ENCODE measurements at places on chromosomes 11 and 22.

DNA sequence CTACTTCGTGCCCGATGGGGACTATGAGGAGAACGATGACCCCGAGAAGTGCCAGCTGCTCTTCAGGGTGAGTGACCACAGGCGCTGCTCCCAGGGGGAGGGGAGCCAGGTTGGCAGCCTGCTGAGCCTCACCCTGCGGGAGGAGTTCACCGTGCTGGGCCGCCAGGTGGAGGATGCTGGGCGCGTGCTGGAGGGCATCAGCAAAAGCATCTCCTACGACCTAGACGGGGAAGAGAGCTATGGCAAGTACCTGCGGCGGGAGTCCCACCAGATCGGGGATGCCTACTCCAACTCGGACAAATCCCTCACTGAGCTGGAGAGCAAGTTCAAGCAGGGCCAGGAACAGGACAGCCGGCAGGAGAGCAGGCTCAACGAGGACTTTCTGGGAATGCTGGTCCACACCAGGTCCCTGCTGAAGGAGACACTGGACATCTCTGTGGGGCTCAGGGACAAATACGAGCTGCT is 751 bp downstream of the FIBIN start:
- no peak for DNase-seq

GRCh38 chr11:30984442-30984816 is 385.1 kb downstream of the DCDC1 start:
- no peak for DNase-seq

DNA sequence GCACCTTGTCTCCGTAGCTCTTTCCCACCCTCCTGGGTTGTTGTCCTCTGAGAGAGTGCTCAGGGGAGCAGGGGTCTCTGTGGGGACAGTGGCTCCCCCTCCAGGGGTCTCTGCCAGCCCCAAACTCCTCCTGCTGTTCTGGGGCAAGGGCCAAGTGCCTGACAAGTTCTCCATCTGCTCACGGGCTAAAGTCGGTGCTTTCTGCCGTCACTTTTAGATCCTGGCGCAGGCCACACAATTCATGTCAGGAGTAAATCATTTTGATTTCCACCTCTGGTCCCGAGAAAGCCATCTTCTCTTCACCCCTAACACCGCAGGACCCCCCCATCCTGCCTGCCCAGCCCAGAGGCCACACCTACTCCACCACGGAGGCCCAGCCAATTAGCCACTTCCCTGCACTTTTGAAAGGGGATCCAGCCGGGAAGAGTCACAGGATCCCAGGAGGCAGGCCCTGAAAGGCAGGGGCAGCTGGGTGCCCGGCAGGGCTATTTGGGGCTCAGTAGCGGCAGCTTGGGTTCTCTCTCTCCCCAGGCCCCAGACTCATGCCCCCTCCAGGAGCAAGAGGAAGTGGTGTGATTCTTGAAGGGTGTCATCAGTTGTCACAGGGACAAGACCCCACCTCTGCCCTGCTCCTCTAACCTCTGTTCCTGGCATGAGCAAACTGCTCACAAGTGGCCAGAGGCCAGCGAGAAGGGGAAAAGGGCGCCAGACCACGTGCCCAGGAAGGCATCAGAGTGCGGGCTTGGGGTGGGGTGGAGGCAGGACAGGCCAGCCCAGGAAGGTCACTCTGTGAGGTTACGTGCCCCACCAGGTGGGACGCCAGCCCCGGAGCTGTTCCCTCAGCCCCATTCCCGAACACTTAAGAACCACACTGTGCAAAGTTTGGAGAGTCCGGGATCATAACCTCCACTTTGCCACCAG is 1.3 kb downstream of the MACROD1 start:
- DNase-seq, result no peak

- no peak for DNase-seq
These were observed 1.5 kb downstream of the DBX1 start for GRCh38 chr11:20158597-20159257.

DNA sequence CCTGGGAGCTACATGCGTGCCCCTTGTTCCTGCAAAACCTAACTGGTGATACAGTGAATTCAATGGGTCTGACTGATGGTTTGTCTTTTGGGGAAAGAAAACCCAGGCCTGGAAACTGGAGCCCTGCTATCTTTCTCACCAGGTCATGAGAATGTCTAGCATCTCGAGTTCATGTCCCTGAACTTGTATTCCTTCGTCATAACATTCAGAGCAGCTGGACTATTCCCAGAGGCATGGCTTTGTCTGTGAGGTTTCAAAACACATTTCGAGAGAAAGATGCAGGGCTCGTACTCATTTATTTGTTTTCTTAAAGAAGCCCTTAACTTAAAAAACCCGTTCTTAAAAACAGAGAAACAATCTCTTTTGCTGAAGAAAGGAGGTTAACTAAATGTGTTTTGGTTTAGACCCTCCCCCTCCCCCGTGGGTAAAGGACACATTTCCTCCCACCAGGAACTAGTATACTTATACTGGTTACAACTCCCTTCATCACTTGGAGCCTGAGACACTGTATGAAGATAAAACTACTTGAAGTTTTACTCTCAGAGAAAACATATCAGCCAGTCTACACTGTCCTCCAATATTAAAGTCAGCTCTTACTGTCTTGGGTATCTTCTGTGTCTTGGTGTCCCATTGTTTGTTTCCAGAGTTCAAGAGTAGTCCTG is 43.2 kb downstream of the ME3 start:
- no peak for DNase-seq

DNA sequence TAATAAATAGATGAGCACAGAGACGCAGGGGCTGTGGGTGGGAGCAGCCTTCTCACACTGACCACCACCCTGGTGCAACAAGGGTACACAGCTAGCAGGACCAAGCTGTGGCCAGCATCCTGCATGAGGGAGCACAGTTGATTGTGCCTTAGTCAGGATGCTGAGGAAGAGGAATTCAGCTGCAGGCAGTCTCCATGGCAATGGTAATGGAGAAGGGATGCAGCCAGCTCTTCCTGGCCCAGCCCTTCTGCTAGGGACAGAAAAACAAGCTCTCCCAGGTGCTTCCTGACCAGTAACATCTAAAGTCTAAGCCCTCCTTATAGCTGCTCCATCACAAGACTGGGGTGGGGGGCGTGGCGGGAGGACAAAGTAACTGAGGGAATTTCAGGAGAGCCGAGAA is 363.5 kb downstream of the BUD13 start:
- DNase-seq, result no peak

- DNase-seq, result no peak
These were observed 50.9 kb downstream of the ISX start for GRCh38 chr22:35116817-35117216.

All from memory B cell (primary cell).